ENCODE measurements at places on chromosomes 6 and 20.

DNA sequence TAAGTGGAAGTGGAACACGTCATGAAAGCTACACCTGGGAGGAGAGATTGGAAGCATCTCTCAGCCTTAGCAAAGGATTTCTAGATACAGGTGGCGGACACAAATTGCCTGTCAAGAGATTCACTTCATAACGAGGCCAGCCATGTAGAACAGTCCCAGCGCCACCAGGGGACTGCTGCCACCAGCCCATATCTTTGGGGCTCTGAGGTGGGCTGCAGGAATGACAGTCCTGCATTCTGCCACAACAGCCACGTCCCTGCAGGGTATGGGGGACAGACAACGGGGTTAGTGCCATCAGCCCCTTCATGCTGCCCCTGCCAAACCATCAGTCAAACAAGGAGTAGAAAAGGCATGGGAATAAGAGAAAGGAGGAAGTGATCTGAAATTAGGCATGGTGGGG, 81.2 kb upstream of the SASH1 start:
- no peak for DNase-seq

- DNase-seq, result no peak
Observed at GRCh38 chr6:28142446-28142845, 763 bp downstream of the ZKSCAN8 start.

GRCh38 chr6:126380072-126380583, 40.2 kb downstream of the CENPW start:
- no peak for DNase-seq

GRCh38 chr20:54502179-54502578, 26.8 kb downstream of the DOK5 start:
- no peak for DNase-seq

- DNase-seq, result no peak
Observed at GRCh38 chr6:1619673-1620503, 10.2 kb downstream of the FOXC1 start.

DNA sequence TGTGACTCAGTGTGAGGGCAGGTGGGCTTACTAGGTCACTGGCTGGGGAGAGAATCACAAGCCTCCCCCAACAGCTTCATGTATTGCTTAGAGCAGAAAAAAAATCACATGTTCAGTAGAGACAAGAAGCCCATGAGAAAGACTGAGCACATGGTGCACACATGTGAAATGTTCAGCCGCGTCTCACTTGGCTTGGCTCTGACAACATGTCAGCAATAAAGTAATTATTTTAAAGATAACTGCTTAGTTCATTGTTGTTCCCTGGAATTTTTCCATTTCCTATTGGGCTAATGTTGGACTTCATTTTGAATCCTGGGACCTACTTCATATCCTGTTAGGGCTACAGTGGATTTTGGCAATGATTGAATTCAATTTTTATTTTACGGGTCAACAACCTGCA, 222.6 kb downstream of the C6orf118 start:
- DNase-seq, result no peak

DNA sequence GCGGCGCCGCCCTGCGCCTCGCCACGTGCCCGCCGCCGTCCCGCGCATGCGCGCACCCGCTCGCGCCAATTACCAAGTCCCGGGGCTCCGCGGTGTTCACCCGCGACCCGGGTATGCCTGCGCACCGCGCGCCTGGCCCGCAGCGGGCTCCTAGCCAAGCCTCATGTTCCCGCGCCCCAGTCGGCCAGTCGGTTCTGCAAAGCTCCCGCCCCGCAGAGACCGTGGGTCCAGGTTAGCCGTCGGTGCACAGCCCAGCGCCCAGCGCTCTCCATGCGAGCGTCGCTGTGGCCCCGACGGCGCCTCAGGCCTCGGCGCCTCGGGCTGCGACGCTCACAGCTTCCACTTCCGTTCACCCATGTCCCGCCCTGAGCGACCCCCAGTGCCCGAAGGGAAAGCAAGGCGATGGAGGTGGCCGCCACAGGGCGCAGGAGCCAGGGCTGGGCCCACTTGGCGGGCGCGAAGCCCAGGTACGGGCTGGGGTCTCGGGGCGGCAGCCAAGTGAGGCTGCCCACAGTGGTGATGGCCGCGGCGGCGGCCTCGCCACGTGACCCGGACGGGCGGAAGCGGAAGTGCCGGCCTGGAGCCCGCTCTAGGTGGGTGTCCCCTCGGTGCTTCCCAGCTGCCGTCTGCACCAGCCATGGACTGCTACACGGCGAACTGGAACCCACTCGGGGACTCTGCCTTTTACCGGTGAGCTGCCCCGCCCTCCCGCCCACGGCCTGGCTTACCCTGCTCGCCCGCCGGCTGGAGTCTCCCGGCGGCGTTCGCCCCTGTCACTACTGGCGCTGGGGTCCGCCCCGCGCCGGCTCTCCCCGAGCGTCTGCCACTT, at the start of the genes PCED1A and VPS16:
Gene PCED1A (minus strand): TSS at position 518 of the 829 bp plus-strand sequence. CDS start 743 bp downstream, outside the sequence.
Gene VPS16 (plus strand): TSS at position 608 of the 829 bp plus-strand sequence. CDS start 30 bp downstream, at position 638.
- peak; percentile 89 for DNase-seq

GRCh38 chr6:35833536-35833935, 28.4 kb downstream of the LHFPL5 start:
- no peak for DNase-seq

GRCh38 chr6:96907498-96907897, 9.8 kb upstream of the NDUFAF4 start:
- no peak for DNase-seq

DNA sequence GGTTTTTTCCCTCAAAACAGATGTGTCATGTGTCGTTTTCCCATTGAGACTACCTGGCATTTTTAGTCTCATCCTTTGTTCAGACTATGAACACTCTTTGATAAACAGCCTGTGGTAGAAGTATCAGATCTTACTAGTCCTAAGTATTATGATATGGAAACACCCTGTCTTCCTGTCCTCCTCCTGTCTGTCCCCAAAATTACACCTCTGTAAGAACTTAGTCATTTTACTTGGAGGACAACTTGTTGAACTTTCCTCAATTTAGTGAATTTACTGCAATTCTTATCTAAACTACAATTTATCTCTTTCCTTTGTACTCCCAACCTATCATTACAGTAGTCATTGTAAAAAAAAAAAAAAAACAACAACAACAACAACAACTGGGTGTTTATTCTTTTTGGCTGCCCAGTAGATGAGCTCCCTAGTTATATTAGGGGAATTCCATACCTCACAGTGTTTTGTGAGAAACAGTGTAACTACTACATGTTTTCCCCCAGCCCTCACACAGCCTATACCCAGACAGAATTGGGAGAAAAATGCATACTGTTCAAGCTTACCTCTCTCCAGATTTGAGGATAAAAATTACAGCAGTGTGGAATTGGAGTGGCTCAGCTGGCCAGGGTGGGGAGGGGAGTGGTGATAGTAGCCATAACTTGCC, 18.5 kb upstream of the ERVFRD-1 start:
- no peak for DNase-seq

GRCh38 chr6:18395177-18395855, 8.2 kb downstream of the RNF144B start:
- no peak for DNase-seq

DNA sequence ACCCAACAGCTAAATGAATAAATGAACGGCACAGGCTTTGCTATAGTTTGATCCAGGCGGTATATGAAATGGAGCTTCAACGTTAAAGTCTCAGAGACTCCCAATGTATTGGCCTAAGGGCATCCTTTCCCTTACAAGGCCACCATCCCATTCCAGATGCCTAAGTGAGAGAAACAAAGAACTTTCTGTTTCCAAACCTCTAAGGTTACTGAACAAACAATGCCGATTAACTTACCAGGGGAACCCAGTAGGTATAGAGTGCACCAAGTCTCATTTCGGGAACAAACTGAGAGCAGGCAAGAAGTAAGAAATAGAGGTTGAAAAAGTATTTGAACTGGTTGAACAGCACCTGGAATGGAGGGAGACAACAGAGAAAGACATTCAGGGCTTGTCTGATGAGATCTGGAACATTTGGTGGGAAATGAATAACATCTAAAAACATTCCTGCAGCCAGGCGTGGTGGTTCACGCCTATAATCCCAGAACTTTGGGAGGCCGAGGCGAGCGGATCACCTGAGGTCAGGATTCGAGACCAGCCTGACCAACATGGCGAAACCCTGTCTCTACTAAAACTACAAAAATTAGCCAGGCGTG, 42.5 kb downstream of the ATP9A start:
- no peak for DNase-seq

DNA sequence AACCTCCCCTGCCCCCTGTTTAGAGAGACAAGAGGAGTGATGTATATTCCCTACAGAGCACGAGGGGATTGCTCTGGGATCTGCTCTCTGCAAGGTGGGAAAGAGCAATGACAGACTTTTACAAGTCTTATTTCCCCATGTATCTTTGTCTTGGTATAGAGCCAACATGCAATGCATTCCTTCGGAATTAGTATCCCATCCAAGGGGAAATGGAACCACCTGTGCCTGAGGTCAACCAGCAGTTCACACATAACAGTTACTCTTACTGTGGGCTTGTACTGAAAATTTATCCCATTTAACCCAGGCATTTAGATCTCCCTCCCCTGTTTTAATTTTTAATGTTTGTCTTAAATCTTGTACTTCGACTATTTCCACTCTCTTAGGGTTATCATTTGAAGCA, 250.4 kb downstream of the C6orf118 start:
- DNase-seq, result no peak
